ENCODE measurements at places on chromosomes 1 and 21.

DNA sequence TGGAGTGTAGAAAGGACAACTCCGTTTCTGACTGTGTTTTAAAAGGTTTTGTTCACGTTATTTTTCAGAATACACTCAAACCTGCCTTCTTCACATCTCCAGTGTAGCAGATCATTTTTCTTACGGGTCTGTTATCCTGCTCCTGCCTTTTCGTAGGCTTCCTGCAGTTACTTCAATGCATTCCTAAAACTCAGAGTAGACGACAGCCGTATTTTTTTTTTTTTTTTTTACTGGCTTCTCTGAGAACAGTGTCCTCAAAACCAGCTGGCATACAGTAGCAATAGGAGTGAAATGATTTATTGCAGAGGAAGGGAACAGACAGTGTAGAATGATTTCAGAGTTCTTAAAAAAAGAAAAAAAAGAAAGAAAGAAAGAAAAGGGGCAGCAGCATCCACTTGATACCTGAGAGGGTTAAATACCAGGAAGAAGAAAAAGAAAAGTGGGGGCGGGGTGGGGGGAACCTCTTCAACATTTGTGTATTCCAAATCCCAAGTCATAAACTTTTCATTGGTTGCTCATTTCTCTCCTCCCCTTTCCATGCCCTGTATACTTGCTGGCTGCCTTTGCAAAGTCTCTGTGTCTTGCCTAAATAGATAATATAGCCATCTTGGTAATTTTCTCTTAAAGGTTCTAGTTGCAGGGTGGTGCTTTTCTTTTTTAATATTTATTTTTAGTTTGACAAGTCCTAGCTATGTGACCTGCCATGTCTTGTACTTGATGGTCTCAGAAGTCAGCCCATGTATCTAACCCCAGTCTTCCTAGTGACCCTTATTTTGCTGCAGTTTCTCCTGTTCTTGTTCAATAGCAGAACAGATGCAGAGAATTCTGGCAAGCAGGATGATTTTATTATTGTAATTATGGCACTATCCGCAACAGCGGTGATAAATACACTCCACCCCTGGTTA is 2.8 kb downstream of the TGFB2 start:
- DNase-seq, result no peak

DNA sequence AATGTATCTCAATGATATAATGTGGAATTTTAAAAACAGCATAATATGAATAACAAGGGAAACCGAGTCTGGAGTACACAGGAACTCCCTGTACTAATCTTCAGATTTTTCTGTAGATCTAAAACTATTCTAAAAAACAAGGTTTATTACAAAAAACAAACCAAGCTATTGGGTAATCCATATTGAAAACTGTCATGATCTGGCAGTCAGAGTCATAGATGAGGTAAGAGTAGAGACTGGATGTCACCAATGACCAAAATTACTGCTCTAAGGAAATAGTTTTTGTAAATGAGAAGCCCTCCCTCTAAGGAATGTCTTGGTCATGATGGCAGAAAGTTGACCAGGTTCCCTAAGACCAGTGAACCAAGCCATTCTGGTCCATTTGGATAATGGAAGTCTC is 2.4 kb upstream of the SPOCD1 start:
- no peak for DNase-seq

- DNase-seq, result no peak
Measured at GRCh38 chr1:16324456-16324890, 27.8 kb downstream of the FBXO42 start.

GRCh38 chr1:98677288-98677687 is 15.8 kb downstream of the SNX7 start:
- DNase-seq, result no peak

GRCh38 chr1:17700945-17701810 is 54.0 kb upstream of the ACTL8 start:
- DNase-seq, result no peak

DNA sequence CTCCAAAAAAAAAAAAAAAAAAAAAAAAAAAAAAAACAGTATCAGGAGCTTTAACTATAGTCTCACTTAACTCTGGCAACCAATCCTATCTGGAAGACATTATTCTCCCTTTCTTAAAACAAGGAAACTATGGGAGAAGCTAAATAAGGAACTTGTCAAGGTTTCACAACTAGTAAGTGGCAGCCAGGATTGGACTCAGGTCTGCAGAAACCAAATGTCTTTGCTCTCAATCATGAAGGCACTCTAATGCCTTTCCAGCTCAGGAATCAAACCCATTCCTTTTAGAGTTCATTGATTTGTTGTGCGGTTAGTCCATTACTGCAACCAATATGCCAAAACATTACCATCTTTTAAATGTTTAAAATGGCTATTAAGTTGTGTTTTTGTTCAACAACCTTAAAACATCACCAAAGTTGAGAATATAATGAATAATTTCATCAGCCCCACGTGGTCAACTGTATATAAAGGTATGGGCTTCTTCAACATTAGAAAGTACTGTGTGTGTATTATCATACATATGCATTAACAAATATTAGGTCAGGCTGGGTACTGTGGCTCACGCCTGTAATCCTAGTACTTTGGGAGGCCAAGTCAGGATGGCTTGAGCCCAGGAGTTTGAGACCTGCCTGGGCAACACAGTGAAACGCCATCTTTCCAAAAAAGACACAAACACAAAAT is 1.5 kb downstream of the EPRS1 start:
- DNase-seq, result no peak

GRCh38 chr1:214397497-214397896 is 116.5 kb downstream of the SMYD2 start:
- DNase-seq, result no peak

GRCh38 chr1:6743189-6744101 is 41.8 kb upstream of the CAMTA1 start:
- no peak for DNase-seq

DNA sequence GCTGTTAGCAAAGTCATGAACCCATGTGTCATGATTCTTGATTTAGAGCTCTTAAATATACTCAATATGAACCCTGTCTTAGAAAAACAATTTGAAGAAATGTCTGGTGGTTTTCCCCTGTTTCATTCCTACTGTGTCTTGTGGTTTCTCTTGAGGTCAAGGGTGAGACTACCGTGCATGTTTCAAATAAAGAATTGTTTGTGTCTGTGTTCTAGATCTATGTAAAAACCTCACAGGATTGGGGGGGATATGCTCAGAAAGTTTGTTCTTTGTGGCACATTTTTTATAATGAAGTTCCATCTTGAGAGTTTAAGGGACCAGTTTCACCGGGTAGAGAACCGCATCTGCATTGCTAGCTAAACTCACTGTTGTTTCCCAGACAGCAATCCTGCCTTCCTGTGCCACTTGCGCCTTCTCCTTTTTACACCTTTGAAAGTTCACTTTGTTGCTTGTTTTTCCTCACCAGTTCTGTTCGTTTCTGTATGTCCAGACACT is 30.9 kb upstream of the CACYBP start:
- no peak for DNase-seq

DNA sequence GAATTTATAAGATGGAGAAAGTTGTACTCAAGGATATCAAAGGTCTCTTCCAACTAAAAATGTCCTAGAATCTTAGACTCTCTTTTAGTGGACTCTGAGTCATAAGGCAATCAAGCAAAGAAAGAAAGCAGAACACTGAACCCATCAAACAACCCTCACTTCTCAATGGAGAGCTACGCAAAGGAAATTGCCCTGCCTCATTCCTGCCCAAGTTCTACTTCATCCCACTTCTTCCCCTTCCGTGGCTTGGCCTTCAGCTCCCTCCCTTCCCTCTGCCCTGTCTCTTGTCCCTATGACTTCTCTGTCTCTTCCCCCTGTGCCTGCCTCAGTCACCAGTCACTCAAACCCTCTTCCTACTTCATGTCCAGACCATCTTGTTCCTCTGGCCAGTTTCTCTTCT is 58.5 kb downstream of the RIMS3 start:
- no peak for DNase-seq

DNA sequence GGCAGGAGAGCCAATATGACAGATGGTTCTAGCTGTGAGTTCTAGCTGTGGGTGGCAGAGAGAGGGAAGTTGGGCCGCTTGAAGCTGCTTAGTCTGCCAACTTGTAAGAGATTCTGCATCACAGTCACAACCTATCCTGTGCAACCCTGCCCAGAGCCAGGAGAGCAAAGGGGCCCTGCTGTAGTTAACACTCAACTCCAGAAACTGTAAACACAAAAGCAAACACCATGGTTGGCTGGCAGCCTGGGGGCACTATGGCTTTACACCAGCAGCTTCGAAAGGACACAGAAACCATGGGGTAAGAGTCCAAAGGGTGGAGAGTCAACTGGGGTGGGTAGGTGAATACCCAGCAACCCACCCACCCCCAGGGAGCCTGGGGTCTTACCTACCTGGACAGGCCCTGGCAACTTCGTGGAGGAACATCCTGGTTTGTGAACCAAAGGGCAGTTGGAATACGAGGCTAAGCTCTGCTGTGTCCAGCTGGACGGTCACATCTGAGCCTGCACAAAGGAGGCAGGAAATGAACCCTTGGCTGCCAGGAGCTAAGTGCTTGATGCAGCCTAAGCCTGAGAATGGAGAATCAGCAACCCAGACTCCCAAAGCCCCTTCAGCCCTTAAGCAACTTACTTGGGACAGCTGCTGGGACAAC is 6.4 kb downstream of the INPP5B start:
- DNase-seq, result no peak

- DNase-seq, result no peak
Measured at GRCh38 chr1:81801651-81802456, 1.1 kb downstream of the ADGRL2 start.

GRCh38 chr1:20389571-20389970 is 96.4 kb downstream of the CAMK2N1 start:
- DNase-seq, result no peak

- no peak for DNase-seq
Measured at GRCh38 chr21:35909456-35910223, 150.7 kb downstream of the SETD4 start.

DNA sequence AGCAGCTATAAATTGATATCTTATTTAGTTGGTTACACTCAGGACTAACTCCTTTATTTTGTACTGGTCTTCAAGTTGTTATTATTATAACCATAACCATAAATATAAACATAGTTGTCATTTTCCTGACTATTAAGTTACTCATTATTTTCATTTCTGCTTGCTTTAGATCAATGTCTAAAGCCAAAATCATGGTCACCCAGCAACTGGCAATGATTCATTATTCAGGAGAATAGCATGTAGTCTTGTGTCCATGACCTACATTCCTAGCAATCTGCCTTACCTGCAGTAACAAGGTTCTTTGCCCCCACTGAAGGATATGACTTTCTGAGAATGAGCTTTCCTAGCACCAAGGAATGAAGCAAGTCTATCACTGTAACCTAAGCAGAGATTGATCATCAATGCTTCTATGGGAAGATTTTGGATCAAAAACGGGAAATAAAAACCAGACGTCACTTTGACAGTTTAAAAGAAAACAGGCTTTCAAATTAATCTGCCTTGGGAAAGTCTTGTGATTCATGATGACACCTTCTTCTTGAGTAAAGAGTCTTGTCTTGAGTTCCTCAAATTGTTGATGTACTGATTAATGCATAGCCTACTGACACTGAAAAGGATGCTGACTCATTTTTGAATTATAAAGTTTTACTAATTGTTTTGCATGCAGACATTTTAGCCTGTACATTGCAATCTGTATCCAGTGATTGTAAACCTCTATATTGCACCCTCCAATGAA is 203.3 kb upstream of the IVNS1ABP start:
- DNase-seq, result no peak

DNA sequence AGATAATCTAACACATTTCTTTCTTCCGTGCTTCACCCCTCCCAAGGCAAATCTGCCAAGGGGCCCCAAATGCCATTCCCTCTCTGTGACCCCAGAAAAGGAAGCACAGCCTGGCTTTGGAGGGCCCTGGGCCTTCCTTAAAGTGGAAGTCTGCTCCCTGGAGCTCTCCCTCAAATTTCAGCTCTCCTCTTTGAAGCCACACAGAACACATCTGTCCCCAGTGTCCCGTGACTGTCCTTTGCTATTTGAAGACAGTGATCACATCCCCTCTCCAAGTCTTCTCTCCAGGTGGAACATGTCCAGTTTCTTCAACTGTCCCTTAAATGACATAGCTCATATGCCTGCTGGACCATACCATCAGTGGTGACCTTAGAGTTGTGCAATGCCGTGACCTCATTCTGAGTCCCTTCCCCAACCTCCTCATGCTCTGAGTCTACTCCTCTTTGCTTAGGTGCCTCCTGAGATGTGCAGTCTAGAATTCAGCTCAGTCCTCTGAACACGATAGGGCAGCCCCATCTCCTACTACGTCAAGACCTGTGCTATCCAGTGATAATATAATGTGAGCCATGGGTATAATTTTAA is 18.4 kb upstream of the FOXO6 start:
- DNase-seq, result no peak

DNA sequence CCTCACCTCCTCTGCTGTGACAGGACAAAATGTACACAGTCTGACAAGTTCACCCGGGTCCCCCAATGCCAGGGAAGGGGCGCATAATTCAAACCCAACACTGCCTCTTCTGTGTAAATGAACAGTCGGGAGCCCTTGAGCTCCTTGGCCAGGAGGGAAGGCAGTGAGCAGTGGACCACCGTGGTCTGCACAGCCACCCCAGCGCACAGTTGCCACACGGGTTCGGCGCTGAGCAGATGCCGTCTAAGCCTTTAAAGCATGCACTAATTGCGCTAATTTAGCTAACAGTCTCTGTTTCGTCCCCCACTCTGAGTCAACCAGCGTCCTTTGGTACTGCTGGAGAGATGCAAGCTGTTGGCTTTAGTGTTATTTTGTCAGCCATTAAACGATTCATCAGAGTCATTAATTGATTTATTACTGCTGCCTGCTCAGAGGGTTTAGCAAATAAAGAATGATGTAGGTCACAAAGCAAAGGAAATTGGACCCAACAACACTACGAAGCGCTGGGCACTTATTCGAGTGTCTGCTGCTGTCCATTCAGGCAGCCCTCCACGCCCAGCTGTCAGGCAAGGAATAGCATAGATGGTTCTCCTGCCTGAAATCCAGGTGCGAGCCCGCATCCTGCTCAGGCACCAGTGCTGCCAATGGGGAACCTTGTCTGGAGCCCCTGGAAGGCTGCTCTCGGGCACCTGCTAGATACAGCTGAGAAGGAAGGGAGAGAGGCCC is 91.5 kb downstream of the MRPL37 start:
- DNase-seq, result no peak

GRCh38 chr1:20276485-20277159 is 14.1 kb upstream of the VWA5B1 start:
- DNase-seq, result no peak

- no peak for DNase-seq
Measured at GRCh38 chr1:113802367-113803007, 9.8 kb downstream of the RSBN1 start.

- DNase-seq, result no peak
Measured at GRCh38 chr1:88867743-88868521, 23.4 kb downstream of the GTF2B start.

DNA sequence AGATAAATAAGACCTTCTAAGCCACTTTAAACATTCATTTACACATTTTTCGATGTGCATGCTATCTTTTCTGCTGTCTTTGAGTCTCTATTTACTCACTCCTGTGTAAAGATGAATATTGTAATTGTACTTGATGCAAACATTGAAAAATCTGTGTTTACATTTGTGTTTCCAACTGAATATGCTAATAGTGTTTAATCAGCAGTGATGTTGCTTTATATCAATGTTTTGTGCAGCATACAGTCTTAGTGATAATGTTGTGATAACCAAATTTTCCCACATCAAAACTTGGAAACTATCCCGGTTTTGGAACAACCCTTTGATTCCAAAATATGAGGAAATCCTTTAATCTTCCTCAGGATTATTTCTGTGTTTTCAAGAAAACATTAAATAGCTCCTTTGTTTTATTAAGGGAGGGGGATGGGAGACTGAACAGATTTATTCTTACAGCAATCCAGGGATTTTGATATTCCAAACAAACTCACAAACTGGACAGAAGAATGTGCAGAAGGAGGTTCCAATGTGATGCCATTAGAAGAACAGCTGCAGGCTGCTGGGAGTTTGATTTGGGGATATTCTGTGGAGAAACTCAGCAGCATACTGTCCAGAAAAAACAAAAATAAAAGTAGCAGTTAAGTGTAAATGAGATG is 248.0 kb downstream of the S1PR1 start:
- no peak for DNase-seq

All from T-helper 17 cell (primary cell).